ENCODE measurements at places on chromosomes 11 and 22.

- DNase-seq, result no peak
These were observed 87.5 kb downstream of the BLID start for GRCh38 chr11:122028545-122028944.

- no peak for DNase-seq
These were observed 29.7 kb upstream of the TRIM29 start for GRCh38 chr11:120167659-120168058.

GRCh38 chr11:86377972-86378371 lies 3.3 kb downstream of the CCDC81 start:
- DNase-seq, result no peak

- no peak for DNase-seq
These were observed at the start of gene HTR3B for GRCh38 chr11:113904379-113905101. Gene HTR3B, plus strand, starts transcription at chr11:113904796. Its CDS starts 138 bp downstream, at chr11:113904934.

GRCh38 chr22:21451545-21452520 lies 15.4 kb upstream of the TMEM191C start:
- DNase-seq, result no peak

GRCh38 chr11:131684111-131685060 lies 314.0 kb downstream of the NTM start:
- no peak for DNase-seq

DNA sequence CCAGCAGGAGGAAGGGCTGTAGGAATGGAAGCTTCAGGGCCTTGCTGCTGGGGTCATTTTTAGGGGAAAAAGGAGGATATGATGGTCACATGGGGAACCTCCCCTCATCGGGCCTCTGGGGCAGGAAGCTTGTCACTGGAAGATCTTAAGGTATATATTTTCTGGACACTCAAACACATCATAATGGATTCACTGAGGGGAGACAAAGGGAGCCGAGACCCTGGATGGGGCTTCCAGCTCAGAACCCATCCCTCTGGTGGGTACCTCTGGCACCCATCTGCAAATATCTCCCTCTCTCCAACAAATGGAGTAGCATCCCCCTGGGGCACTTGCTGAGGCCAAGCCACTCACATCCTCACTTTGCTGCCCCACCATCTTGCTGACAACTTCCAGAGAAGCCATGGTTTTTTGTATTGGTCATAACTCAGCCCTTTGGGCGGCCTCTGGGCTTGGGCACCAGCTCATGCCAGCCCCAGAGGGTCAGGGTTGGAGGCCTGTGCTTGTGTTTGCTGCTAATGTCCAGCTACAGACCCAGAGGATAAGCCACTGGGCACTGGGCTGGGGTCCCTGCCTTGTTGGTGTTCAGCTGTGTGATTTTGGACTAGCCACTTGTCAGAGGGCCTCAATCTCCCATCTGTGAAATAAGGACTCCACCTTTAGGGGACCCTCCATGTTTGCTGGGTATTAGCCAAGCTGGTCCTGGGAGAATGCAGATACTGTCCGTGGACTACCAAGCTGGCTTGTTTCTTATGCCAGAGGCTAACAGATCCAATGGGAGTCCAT lies 14.1 kb downstream of the IL10RA start:
- DNase-seq, result no peak

GRCh38 chr11:115939731-115940421 lies 435.7 kb upstream of the CADM1 start:
- DNase-seq, result peak; percentile 58

GRCh38 chr11:17743808-17744119 lies 9.2 kb downstream of the KCNC1 start:
- no peak for DNase-seq

DNA sequence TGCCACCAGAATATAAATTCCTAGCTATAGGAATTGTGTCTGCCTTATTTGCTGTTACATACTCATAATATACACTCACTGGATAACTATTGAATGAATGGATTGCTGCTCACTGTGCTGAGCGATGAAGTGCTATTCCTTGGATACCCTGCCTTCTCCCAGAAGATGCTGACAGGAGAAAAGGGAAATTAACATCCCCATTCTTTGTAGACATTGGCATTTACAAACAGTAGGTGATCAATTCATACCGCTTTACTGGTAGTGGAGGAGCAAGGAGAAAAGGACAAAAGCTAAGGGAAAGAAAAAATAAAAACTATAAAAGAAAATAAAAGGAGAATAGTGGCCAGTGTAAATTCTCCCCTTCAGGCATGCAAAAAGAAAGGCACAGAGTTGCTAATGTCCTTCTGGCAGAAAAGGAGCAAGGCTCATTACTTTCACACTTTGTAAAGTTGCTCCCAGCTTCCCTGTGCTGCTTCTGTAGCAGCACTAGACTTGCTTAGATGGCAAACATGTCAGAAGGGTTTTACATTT lies 183.0 kb downstream of the LUZP2 start:
- no peak for DNase-seq

- DNase-seq, result no peak
These were observed 265.7 kb upstream of the CTSC start for GRCh38 chr11:88603091-88603867.

GRCh38 chr11:36034551-36035331 lies 90.9 kb downstream of the LDLRAD3 start:
- DNase-seq, result no peak

GRCh38 chr22:44718418-44718817 lies 16.4 kb downstream of the PRR5 start:
- no peak for DNase-seq

- DNase-seq, result no peak
These were observed 43.2 kb downstream of the ME3 start for GRCh38 chr11:86629045-86629706.

GRCh38 chr22:46731246-46732040 lies 6.6 kb downstream of the CERK start:
- DNase-seq, result no peak

DNA sequence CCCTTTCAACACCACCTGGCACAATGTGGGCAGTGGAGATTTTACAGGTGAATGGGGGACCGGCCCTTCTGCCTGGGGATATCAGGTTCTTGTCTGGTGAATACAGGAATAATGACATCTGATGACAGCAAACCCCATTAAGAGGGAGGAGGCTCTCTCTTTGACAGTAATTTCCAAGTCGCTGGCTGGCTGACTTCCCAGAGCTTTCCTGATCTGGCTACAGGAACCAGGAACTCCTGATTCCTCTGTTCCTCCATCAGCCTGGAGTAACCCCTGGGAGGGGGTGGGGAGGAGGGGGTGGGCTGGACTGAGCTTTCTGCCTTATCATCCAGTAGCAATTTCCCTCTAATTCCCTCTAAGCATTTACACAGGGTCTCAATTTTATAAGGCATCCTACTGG lies 3.7 kb upstream of the MIEF1 start:
- no peak for DNase-seq

- DNase-seq, result no peak
These were observed 378.7 kb downstream of the NTM start for GRCh38 chr11:131749101-131749500.

DNA sequence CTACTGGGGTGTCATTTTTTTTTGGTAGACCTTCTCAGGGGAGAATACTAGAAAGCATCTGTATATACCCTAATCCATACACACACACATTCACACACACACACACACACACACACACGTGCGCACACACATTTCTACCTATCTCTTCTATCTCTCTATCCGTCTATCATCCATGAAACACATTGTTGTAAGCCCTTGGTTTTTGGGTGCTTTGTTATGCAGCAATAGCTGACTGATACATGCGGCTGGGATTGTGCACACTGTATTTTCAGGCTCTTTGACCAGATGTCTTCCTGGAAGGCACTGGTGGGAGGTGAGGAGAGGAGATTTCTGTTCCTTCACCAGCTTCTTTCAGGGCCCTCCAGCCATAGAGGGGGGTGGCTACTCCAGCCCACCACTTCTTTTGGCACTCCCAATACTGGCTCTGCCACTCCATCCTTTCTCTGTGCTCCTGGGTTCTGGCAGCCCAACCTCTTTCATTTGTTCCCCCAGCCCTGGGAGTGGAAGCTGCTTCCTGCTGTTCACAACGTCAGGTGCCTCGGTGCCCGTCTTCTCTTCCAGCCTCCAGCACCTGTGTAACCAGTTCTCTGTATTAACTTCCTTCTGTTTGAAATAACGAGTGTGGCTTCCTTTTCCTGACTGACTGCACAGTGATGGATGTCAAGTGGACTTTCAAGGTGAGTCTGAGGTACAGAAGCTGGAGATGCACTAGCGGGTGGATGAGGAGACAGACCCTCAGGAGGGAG lies 12.4 kb upstream of the MUC2 start:
- DNase-seq, result no peak

DNA sequence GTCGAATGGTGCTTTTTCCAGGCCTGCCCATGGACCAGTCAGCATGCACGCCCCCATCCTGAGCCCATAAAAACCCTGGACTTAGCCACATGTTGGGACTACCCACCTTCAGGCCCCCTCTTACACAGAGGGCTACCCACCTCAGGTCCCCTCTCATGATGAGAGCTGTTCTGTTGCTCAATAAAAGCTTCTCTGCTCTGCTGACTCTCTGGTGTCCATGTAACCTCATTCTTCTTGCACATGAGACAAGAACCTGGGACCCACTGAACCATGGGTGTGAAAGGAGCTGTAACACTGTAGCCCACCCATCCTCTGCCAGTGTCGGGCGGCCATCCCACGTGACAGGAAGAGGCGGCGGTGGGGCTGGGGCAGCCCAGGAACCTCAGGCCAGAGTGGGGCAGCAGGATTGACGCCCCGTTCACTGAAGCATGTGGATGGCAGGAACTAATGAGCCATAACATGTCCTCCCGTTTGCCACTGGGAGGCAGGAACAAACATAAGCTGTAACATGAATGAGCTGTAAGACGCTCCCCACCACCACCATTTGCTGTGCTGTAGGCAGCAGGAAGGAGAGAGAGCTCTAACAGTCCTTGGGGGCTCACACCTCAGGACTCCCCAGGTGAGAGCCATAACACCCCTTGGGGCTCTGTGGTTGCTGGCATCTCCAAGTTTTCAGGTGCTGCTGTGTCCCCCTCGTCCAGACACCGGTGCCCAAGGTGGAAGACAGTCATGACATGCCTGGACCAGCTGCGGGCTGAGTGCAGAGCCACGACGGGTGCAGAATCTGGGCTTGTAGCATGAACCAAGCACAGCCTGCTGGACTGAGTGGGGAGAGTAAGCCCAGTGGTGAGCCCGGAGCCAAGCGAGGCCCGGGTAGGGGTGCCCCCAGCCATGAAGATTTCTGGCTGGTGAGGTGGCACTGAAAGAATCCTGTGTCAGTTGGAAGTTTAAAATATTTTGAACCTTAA lies 69.4 kb downstream of the MCHR1 start:
- DNase-seq, result no peak

- DNase-seq, result no peak
These were observed 25.3 kb downstream of the PPM1F start for GRCh38 chr22:21927174-21927823.

DNA sequence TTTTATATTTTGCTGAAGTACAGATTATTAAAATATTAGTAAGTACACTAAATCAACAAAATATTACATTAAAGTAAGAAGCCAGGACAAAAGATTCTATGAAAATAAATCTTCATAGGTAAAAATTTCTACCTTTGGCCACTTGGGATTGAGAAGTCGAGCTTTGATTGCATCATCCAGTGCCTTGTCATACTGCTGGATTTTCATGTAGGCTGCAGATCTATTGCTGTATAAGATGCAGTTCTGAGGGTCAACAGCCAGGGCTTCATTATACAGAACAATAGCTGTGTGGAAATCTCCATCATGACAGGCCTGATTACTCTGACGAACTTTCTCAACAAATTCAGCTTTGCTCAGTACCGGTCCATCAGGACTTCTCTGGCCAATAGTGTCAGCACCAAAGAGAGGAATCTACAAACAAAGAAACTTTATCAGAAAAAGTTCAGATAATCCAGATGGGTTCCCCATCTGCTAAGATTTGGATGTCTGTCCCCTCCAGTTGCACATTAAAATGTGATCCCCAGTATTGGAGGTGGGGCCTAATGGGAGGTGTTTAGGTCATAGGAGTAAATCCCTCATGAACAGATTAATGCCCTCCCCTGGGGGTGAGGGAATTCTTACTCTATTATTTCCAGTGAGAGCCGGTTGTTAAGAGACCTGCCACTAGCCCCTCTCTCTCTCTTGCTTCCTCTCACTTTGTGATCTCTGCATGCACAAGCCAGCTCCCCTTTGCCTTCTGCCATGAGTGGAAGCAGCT lies 50.0 kb downstream of the TTC28 start:
- DNase-seq, result no peak

GRCh38 chr11:134245434-134245833 lies 7.7 kb downstream of the THYN1 start:
- no peak for DNase-seq

GRCh38 chr22:20083157-20083890 lies 3.3 kb downstream of the DGCR8 start:
- DNase-seq, result no peak

GRCh38 chr11:97033178-97033577 lies 643.4 kb downstream of the JRKL start:
- no peak for DNase-seq

- no peak for DNase-seq
These were observed 237.5 kb downstream of the MIAT start for GRCh38 chr22:26894766-26895485.

DNA sequence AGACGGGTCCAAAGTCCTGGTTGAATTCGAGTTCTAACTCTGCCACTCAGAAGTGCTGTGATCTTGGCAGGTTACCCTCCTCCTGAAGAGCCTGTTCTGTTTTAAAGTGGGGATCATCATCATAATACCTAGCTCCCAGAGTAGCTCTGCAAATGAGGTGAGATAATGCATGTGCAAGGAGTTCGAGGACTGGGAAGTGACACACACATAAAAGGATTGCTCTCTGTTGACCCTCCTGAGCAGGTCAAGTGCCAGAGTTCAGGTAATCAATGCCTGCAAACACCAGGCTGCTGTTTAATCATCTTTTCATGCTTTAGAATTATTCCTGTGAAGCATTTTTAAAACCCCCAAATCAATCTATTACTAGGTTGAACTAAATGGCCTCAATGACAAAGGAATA lies 19.9 kb downstream of the RCN1 start:
- no peak for DNase-seq

DNA sequence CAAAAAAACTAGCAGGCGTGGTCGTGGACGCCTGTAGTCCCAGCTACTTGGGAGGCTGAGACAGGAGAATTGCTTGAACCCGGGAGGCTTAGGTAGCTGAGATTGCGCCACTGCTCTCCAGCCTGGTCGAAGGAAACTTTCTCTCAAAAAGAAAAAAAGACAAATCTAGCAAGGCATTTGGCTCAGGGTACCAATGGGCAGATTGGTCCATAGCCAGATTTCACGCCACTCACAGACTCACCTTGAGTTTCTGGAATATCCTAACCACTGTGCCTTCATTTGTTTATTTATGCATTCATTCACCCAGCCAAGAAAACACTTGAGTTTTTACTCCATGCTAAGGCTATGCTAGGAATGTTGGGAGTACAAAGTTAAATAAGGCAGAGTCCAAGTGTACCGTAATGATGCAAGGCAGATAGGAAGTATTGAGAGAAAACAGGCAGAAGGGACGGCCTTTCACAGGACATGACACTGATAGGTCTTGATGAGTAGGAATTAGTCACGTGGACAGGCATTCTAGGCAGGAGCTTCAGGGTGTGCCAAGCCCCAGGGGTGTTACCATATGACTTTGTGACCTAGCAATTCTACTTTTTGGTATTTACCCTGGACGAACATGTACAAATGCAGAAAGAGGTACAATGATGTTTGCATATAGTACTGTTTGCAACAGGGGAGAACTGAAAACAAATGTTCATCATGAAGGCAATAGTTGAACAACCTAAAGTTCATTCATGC lies 3.0 kb upstream of the PACSIN3 start:
- no peak for DNase-seq

GRCh38 chr22:46969961-46970360 lies 207.5 kb downstream of the TBC1D22A start:
- no peak for DNase-seq

GRCh38 chr11:64185175-64185692 lies 737 bp upstream of the STIP1 start:
- no peak for DNase-seq

GRCh38 chr11:38867338-38867737 lies 2269.3 kb upstream of the RAG2 start:
- DNase-seq, result no peak

GRCh38 chr11:66335531-66336233 lies 552 bp downstream of the RIN1 start:
- no peak for DNase-seq

Data from NCI-H187 treated with DMSO at 0.1 percent for 48 hours (cell line).